ENCODE measurements at places on chromosomes 3 and 15. TPM values are rescaled to one million over a fixed set of nuclear protein-coding genes. Genes with fewer than 3 reads are reported as not detected.

GRCh38 chr3:168828536-168828935 is 732.8 kb upstream of the GOLIM4 start:
- DNase-seq = no peak

- DNase-seq = no peak
Measured at GRCh38 chr3:185658504-185658912, 72.4 kb downstream of the SENP2 start.

DNA sequence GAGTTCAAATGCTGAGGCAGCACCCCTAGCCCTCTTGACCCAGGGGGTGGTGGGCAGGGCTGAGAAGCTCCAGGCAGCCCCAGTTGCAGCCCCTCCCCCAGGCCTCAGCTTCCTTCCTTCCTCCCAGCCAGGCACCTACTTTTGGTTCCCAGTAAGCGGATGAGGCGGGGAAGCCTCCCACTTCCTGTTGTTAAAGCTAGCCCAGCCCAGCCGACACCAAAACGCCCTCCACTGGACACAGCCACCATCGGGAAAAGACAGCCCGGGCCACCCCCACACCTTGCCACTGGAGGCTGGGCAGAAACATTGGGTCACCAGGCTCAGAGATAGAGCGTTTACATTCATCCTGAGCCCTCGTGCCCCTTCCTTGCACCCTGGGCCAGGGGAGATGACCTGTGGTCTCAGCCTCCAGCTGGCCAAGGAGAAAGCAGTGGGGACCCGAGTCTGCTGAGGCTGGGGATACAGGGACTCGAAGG is 3.5 kb downstream of the DUSP7 start:
- DNase-seq = no peak

DNA sequence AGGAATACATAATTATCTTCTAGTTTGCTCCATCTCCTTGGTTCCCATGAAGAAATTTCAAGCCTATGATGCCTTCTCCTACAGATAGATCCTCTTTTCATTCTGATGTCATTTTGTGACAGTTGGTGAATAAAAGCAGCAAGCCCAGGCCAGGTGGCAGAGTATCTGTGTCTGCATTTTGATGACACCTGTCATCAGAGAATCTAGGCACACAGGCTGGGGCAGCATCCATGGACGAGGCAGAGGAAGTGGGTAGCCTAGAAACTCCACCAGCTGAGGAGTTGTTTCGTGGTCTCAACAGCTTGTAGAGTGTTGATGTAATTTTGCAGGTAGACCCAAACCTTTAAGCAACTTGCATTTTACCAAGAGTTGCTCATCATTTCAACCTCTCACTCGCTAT is 269.8 kb downstream of the FEZF2 start:
- no peak for DNase-seq

- no peak for DNase-seq
Measured at GRCh38 chr3:16190704-16191103, 16.2 kb downstream of the GALNT15 start.

- DNase-seq = no peak
Measured at GRCh38 chr15:83854950-83855707, 201.2 kb downstream of the ADAMTSL3 start.

DNA sequence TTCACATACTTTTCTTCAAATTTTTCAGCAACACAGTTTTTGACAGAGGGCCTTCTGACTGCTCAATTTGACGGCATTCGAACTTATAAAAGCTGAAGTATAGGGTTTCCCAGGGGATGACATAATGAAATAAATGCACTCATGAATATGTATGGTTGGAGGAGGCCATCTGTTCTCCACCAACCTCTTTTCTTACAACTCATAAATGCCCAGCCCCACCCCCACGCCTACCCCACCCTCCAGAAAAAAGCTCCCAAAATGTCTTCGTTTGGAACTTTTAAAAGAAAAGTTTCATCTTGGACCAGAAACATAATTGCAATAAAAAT is 211.6 kb upstream of the LRRN1 start:
- DNase-seq = no peak

Gene SKOR1
- 2.7 TPM for total RNA-seq

Gene CNTN6
- total RNA-seq = not detected

Gene CTXN2
- total RNA-seq = not detected

DNA sequence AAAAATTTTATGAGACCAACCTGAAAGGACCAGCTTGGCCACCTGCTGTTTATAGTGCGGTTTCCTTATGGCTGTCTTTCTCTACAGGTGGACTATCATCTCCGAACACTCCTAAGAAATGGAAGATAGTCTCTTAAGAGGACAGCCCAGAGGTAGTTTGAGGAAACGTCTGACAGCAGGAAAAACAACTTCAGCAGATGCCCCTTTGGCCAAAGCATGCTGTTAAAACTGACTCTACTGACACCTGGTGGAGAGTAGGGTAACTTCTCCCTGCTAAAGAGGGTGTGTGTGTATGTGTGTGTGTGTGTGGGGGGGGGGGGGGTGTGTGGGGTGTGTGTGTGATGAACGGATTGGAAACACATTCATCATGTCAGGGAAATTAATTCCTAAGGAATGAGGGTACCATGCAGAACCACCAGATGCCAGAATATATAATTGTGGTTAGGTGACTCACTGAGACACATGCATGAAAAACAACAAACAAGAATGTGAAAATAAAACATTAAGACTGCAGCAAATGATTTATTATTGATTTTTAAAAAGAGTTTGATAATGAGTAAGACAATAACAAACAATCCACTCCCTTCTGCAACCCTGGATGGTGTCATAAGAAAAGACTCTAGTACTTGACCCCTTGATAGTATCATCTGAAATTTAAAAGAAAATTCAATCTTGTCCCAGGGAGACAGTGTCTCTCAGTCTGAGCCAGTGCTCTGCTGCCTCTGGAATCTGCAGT is 256.5 kb downstream of the THRB start:
- DNase-seq = no peak

- no peak for DNase-seq
Measured at GRCh38 chr15:65404186-65404872, 18.4 kb downstream of the IGDCC4 start.

- DNase-seq = no peak
Measured at GRCh38 chr15:68609629-68610028, 30.8 kb downstream of the CORO2B start.

GRCh38 chr3:71244153-71244825 is 339.2 kb downstream of the FOXP1 start:
- DNase-seq = no peak

Gene CFAP20DC
- total RNA-seq = 0.39 TPM

GRCh38 chr3:138681463-138682220 is 73.1 kb downstream of the FAIM start:
- DNase-seq = no peak

DNA sequence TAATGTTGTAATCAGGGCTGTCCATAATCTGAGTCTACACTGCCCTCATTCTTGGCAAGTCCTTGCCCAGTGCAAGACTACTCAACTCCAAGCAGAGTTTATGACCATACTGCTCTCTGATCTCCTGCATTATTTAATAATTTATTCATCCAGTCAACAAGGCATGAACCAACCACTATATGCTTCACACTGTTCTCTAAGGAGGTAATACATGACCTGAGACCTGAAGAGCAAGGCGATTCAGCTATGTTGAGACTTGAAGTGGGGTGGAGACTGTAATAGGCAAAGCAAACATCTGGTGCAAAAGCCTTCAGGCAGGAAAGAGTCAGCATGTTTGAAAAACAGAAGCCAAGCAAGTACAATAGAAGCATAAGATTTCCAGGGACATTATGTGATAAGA is 1362.8 kb downstream of the ROBO2 start:
- DNase-seq = no peak

- DNase-seq = no peak
Measured at GRCh38 chr3:57978316-57978715, 29.9 kb upstream of the FLNB start.

Gene MRPS22
- 41.6 TPM for total RNA-seq

Gene KIF15
- 0.12 TPM for total RNA-seq

DNA sequence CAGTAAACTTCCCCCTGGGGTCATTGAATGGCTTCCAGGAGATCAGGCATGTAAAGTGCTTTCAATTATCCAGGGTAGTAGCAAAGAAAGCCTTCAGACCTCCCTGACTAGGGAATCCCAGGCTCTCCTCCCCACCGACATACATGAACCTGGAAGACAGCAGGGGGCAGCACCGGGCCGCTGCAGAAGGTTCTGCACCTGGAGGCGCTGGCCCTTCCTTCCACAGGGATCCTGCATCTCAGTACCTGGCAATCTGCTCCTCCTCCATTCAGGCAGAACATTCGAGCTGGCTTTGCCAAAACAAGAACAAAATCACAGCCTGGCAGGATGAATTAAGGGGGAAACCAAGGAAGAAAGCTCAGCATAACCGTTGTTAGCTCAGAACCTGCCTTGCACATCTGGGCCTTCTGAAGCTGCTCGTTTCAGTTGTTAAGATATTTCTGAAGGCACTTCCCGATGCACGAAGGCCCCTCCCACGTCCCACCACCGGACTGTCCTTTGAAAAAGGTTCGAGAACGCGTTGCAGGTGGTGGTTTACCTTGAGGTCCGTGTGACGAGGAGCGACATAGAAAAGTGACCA is 237.7 kb downstream of the SLCO3A1 start:
- no peak for DNase-seq

GRCh38 chr15:81948751-81949150 is 97.1 kb downstream of the MEX3B start:
- no peak for DNase-seq

DNA sequence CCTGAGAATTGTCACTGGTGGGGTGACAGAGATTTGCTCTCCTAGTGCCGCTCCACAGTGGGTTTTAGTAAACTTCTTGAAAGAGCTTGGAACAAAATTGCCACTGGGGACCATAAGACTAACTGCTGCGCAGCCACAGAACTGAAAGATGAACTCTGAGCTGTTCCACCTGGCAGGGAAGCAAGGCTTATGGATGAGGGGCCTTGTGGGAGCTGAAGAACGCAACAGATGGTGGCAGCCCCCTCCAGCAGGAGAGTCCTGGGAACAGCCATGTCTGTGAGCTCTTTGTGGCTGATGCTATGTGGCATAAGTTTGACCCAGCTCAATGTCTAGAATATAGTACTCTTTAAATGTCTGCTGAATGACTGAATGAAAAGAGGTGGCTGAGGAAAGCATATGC is 66.8 kb upstream of the C2CD4B start:
- no peak for DNase-seq

DNA sequence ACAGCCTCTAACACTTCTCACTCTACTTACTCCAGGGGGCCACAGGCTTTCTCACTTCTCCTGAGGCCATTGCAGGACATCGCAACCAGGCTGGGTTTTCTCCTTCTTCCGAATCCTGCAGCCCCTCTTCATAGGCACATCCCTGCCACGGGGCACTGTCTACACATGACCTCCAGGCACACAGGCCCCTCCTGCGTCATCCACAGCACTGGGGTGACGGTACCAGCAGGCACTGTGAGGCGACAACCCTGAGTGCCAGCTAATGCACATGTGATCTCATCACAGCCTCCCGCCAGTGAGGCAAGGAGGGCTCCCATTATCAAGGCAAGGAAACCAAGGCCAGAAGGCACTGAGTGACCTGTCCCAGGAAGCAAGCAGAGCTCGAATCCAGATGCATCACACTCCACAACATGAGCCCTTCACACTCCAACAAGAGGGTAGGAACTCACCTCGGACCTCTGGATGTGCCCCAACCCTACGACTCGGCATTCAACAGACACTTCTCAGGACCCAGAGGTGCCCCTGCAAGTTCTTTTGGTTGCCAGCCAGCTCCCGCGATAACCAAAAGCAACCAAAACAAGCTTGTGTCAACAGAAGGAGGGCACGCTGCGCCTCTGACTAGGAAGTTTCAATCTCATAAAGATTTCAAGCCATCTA is 16.7 kb downstream of the FAM174B start:
- no peak for DNase-seq

DNA sequence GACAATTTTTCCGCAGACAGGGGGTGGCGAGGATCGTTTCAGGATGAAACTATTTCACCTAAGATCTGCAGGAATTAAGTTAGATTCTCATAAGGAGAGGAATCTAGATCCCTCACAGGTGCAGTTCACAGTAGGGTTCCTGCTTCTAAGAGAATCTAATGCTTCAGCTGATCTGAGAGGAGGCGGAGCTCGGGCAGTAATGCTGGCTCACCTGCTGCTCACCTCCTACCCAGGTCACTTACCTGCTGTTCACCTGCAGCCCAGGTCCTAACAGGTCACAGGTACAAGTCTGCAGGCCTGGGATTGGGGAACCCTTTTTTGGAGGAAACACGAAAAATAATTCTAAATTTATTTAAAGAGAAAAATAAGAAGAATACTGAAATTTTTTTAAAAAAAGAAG is 406.8 kb downstream of the MCTP2 start:
- DNase-seq = no peak

Gene TFDP2
- 31.9 TPM for total RNA-seq

GRCh38 chr3:127417709-127418559 is 130.1 kb upstream of the PRR20G start:
- DNase-seq = no peak

Gene LEKR1
- total RNA-seq = 2.8 TPM
